ENCODE measurements at places on chromosomes 5 and 9.

DNA sequence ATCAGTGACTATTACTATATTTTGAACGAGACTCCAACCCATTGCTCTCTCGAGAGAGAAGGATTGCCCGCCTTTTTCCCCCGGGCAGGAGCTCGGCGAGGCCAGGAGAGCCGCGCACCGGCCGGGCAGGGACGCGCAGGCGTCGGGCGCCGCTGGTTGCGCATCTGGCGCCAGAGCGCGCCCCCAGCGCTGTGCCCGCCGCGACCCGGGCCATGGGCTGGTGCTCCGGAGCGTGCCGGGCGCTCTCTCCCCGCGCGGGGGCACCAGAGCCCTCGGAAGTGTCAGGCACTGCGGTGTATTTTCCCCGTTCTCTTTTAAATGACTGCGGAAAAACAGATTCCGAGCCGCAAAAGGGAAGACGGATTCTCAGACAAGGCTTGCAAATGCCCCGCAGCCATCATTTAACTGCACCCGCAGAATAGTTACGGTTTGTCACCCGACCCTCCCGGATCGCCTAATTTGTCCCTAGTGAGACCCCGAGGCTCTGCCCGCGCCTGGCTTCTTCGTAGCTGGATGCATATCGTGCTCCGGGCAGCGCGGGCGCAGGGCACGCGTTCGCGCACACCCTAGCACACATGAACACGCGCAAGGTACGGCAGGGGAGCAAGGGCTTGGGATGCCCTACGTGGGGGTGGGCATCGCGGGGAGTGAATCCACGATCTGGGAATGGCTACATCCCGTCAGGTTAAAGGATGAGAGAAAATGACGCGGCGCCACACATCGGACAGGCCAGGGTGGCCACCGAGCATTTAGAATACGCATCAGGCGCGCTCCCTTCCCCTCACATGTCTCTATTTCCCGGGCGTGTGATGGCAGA is 1.1 kb upstream of the NTRK2 start:
- DNase-seq, result peak; percentile 69

- DNase-seq, result no peak
Observed at GRCh38 chr9:36995927-36996705, 38.0 kb downstream of the PAX5 start.

DNA sequence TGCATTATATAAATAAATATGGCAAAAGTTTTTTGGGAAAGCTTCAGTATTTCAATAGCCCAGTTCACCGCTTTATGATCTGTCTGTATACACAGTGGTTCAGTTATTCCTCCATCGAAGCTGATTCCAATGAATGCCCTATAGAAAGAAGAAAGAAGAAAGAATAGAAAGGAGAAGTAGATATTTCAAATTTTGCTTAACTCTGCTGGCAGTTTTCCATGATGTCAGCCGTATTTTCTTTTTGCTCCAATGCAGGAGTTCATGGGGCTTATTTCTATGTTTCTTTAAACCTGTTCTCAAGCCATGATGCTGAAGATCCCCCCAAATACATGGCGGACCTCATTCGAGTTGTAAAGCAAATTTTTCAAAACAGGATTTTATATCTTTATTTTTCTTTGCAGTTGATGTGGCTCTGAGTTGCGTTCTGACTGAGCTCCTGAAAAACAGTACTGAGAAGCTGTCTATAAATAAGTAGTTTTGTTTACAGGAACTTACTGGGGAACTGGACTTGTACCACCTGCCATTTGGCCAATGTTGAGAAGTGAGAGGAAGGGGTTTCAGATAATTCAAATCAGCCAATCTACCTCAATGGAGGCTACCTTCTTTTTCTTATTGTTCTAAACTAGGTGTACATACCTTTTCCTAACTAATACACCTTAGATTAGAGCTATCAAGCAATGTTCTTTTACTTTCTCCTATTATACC is 418.5 kb upstream of the MEF2C start:
- no peak for DNase-seq

DNA sequence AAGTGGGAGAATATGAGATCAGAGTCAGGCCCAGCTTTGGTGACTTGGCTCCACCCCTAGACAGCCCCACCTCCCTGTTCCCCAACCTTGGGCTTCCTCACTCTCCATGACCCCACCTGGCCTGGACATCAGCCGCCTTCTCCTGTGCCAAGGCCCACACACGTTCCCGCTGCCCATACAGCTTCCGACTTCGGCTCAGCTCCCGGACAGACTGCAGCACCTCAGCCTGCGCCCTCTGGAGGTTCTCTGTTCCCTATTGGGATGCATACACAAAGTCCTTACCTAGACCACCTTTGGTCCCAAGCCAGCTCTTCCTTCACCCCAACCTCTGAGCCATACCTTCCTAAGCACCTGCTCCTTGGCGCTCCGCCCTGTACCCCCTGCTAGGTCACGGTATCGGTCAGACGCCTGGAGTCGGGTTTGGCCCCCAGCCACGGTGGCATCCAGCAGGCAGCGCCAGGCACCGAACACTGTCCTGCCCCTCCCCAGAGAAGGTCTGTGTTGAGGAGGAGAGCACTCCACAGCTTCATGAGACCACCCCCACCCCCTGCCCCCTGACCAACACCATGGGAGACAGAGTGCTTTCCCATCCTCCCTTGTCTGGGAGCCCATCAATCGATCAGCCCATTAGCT is 2.0 kb downstream of the FCHSD1 start:
- no peak for DNase-seq

DNA sequence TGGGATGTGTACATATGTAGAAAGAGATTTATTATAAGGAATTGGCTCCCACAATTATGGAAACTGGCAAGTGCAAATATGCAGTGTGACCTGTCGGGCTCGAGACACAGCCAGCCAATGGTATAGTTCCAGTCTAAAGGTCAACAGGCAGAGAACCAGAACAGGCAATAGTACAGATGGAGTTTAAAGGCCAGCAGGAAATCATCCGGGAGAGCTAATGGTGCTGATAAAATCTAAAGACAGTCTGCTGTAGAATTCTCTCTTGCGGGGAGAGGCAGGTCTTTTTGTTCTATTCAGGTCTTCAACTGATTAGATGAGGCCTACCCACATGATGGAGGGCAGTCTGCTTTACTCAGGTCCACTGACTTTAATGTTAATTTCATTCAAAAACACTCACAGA is 21.8 kb downstream of the ANKRD31 start:
- no peak for DNase-seq

DNA sequence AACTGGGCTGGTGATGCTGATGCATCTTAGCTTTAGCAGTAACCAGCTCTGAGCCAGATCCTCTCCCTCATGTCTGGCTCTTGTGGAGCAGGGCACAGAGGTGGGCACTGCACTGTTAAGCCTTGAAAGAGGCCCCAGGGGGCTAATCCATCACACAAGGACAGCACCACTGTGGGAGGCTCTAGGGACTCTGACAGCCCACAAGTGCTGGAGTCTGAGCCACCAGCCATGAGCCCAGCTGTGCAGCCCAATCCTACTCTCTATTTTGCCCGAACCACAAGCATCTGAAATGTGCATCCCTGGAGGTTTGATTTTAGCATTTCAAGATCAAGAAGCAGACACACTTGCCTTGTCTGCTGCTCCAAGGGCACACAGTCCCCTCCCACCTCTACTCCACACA is 407.1 kb upstream of the TRPC7 start:
- no peak for DNase-seq

- DNase-seq, result no peak
Observed at GRCh38 chr5:173795601-173796000, 92.5 kb upstream of the CPEB4 start.

DNA sequence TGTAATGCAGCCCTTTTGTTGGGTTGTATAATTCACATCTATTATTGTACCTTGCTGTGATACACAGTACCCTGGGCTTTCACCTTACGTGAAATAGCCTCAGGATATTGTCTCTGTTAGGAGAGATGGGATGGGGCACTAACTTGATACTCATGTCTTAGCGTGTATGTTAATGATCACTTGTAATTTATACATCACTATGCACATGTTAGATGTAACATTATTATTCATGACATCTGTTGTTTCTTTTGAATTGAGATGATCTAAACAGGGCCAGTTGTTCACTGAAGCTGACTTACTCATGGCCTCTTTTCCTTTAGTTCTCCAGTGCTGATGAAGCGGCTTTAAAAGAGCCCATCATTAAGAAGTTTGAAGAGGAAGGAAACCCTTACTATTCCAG is 65.2 kb downstream of the MCCC2 start:
- DNase-seq, result no peak

DNA sequence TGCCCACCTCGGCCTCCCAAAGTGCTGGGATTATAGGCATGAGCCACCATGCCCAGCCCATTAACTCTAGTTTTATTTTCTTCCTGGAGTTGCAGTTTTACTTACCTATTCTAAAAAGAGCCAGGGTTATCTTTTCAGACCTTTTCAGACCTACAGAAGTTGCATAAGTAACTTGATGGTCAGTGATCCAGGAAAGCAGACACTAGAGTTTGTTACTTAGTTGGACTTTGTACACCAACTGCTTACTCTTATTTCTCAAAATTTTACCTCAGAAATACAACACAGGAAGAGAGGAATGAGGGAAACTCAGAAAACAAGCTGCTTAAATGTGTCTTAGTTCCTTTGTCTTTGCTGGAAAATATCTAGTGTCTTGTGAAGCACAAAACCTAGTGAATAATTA is 25.4 kb downstream of the RAD23B start:
- DNase-seq, result no peak

DNA sequence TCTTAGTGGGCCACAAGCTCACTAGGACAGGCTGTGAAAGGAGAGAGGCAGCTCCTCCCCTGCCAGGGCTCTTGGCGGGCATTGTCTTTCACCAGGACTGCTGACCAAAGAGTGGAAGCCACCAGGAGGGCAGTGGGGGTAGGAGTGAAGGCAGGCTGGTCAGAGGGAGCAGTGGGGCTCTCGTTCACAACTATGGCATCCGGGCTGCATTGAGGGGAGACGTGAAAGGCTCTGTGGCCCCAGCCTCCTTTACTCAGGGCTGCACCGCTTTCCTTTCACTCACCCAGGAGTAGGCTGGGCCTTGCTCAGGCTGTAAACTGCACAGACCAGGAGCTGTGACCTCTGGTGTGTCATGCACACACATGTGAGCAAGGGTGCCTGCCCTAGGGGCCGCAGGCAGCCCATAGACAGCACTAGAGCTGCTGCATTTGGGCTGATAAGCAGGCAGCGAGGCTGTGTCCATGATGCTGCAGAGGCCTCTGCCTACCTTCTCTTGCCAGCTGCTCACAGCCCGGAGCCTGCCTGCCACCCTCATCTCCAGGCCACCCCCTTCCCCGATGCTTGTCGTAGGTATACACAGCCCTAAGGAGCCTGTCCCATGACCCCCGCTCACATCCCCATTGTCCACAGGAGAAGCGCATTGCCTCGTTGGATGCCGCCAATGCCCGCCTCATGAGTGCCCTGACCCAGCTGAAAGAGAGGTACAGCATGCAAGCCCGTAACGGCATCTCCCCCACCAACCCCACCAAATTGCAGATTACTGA is 130.4 kb downstream of the DAB2IP start:
- no peak for DNase-seq

DNA sequence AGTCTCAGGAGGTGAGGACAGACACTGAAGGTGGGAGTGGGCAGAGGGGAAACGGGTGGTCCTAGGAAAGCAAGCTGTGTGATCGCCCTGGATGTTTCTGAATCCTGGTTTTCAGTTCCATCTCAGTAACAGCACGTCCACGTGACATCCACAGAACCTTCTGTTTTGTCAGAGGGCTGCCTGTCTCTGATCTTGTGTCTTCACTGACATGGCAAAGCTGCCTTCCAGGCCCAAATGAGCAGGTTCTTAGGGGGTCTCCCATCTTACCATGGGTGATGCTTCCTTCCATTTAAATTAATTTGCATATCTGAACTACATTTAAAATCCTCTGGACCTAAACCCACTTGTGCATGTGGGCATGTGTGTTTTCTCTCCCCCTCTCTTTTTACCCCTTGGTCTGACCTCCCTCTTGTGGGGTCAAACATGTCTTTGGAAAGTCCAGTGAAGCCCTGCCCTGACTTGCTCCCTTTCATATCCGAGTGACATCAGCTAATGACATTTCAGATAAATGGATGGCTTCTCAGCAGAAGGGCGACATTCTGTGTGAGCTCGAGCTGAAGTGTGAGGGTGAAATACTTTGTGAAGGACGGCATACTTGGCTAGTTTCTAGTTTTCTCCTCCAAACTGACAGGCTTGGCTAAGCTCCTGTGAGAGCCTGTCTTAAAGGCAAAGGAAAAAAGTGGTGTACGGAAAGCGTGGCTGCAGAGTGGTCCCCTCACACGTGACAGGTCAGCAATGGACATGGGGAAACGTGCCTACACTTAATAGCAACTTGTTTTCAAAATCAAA is 204.8 kb upstream of the S1PR3 start:
- DNase-seq, result no peak

GRCh38 chr5:11048760-11049159 is 287.7 kb upstream of the DAP start:
- no peak for DNase-seq

GRCh38 chr5:172167895-172168294 is 20.1 kb downstream of the STK10 start:
- DNase-seq, result no peak

GRCh38 chr5:180785794-180786221 is 16.8 kb downstream of the MGAT1 start:
- DNase-seq, result no peak

DNA sequence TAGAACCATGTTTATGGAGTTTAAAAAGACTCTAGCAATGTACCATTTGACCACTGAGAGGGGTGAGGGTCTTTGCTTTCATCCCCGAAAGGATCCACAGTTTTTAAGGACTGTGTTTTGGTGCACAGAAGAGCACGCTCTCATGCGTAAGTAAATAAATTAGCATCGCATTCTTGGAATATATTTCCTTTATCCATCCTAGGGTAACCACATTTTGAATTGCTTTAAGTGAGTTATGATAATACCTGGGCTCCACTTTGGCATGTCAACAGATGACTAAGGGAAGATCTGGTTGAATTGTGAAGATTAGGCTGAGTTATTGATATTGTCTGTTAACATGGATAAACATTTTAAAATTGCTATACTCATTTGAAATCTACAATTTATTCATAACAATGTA is 89.4 kb upstream of the EDIL3 start:
- DNase-seq, result no peak

DNA sequence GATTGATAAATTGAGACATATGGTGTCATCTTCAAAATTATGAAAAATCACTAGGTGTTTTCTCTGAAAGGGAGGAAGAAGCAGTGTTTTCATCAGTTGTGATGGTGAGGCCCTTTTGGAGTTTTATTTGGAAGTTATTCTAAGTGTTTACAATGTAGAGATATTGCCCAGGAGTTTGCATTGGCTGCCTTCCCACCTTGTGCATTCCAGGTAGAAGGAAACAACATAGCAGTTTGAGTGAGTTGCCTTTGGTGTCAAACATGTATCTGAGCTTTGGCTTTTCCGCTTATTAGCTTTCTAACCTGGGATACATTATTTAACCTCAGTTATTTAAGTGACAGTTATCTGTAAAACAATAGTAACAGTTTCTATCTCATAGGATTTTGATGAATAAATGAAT is 122.5 kb downstream of the SCAMP1 start:
- DNase-seq, result no peak

- DNase-seq, result no peak
Observed at GRCh38 chr9:35757226-35757891, 3.3 kb upstream of the MSMP start.

- no peak for DNase-seq
Observed at GRCh38 chr5:180084638-180085561, 13.3 kb upstream of the RNF130 start.

All from germinal center (tissue), 1 donor.